HL-60 (cell line): ENCODE measurements at places on chromosomes 4 and X.

GRCh38 chr4:948936-949300, 16.7 kb downstream of the TMEM175 start:
- DNase-seq = no peak

GRCh38 chr4:183105092-183105491, 6.0 kb downstream of the WWC2 start:
- DNase-seq = no peak

- no peak for DNase-seq
Measured at GRCh38 chr4:29619168-29619567, 1101.0 kb upstream of the PCDH7 start.

GRCh38 chr4:94127707-94128328, 79.8 kb upstream of the SMARCAD1 start:
- no peak for DNase-seq

DNA sequence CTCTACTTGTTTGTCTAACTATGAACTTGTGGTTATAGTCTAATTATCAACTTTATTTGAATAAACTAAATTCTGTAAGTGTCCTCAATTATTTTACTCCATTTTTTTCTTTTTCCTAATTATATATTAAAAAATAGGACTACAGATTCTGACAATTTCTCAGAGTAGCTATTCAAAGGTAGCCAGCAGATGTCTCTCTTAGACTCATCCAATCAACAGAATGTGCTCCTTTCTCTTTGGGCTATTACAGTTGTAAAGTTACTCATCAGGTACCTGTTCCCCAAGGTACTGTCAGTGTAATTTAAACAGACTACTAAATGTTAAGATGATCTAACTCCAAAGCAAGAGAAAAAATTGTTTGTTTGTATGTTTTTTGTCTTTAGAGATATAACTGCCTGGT, 248.6 kb downstream of the PCDH18 start:
- no peak for DNase-seq

- DNase-seq = no peak
Measured at GRCh38 chr4:5120468-5120867, 69.2 kb downstream of the STK32B start.

DNA sequence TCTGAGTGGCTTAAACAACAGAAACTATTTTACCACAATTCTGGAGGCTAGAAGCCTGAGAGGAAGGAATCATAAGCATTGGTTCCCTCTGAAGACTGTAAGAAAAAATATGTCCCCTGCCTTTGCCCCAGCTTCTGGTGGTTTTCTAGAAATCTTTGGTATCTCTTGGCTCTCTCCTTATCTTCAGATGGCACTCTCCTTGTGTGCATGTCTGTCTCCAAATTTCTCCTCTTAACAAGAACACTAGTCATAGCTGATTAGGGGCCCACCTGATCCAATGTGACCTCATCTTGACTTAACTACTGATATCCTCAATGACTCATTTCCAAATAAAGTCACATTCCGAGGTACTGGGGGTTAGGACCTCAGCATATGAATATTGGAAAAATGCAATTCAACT, 635.0 kb upstream of the NR3C2 start:
- no peak for DNase-seq

DNA sequence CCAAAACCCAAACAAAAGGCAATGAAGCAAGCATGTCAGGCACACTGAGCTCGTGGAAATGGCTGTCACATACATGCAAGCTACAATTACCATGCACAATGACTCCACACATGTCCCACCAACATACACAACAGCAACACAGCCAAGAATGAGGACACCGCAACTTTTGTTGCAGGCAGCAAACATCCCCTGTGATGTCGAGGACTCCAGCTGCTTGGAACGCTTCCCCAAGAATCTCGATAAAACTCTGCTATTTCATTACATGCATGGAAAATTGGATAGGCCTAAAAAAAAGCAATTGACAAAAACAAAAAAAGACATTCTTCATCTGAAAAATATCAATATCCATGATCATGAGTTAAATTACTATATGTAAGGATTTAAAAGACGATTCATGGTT, 11.8 kb downstream of the ANOS1 start:
- no peak for DNase-seq

DNA sequence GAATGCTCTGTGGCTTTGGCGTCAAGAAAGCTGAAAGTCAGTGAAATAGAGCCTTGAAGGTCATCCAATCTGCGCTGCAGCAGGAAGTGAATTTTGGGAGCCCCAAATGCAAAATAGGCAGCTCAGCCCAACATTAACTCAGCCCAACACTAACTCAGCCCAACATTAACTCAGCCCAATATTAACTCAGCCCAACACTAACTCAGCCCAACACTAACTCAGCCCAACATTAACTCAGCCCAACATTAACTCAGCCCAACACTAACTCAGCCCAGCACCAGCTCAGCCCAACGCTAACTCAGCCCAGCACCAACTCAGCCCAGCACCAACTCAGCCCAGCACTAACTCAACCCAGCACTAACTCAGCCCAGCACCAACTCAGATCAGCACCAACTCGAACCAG, 71.5 kb downstream of the SORBS2 start:
- DNase-seq = no peak

DNA sequence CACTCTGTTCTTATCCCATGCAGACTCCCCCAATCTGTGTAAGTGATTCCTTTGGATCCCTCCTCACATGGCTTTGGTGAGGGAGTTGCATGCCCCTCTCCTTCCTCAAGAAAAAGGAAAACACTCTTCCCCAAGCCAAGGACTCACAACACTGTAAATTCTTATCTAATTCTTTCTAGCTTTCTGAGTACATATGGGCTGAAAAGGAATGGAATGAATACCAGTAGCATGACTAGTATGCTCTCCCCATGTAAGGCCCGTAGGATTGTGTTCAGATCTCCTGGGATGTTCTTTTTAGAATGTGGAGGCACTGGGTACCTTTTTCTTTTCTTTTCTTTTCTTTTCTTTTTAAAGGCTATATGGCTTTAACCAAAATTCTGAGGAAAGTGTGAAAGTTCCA, 17.0 kb upstream of the MAGED1 start:
- DNase-seq = no peak

GRCh38 chrX:16142246-16142558, 18.8 kb downstream of the GRPR start:
- DNase-seq = no peak

GRCh38 chr4:68773699-68774098, 42.1 kb upstream of the UGT2B10 start:
- DNase-seq = no peak

GRCh38 chr4:13294961-13295605, 189.1 kb downstream of the RAB28 start:
- no peak for DNase-seq

- no peak for DNase-seq
Measured at GRCh38 chr4:108988464-108989195, 225.8 kb upstream of the ETNPPL start.

DNA sequence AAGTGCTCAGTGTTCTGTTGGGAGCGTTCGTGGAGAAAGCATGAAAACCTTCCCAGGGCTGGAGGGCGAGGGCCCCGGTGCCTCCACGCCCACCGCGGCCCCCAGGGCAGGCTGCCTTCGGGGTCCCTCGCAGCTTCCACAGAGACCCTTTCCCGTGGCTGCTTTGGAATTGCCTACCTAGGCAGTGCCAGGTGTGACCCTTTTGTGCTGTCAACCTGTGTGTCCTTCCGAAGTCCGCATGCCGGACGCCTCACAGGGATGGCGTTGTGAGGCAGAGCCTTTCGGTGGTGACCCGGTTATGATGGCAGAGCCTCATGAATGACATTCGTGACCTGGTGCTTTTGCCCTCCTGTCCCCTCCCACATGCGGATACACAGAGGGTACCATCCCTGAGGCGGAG, 17.4 kb downstream of the TMEM175 start:
- no peak for DNase-seq

GRCh38 chr4:151934766-151935165, 174.0 kb upstream of the GATB start:
- DNase-seq = no peak

DNA sequence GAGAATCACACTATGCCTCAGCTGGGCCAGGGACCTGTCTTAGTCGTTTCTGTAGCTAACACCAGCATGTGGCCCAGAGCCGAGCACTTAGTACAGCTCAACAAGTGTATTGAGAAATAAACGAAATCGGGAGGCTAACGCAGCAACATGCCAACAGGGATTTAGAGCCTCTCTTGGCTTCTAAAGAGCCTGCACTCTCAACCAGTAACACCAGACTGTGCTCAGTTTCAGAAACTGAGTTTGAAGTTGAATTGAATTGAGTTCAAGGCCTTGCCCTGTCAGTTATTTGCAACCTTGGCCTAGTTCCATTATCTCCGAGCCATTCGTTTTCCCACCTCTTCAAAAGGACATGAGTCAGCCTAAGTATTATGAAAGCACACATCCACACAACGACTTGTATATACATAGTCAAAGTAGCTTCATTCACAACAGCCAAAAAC, 71.3 kb upstream of the LDB2 start:
- DNase-seq = no peak
